ENCODE measurements at places on chromosomes 6 and 20. TPM values are rescaled to one million over a fixed set of nuclear protein-coding genes. Genes with fewer than 3 reads are reported as not detected.

SLC2A4RG gene
- 50.5 TPM for total RNA-seq

DACT2 gene
- 2.4 TPM for total RNA-seq

SAMD5 gene
- 8.7 TPM for total RNA-seq

BCL2L1 gene
- total RNA-seq: 126 TPM

GRCh38 chr20:62120990-62121775 lies 1.1 kb upstream of the LSM14B start:
- no peak for DNase-seq

DNA sequence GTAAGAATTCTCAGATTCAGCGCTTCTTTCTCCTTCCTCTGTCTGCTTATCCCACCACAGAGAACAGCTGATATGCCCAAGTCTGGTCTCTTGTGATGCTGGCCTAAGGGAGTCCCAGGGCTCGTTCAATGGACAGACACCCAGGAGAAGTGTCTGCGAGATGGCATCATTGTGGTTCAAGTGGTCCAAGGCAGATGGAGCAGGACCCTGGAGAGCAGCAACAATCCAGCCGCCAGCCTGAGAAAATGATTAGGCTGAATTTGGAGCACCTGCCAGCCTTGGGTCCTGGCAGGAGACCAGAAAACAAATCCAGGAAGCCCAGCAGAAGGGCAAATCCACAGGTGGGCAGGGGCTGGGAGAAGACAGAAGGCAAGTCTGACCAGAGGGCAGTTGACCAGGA lies 145.8 kb downstream of the PTPRT start:
- no peak for DNase-seq

- no peak for DNase-seq
Measured at GRCh38 chr6:107144666-107145065, 29.4 kb upstream of the BEND3 start.

GRCh38 chr20:47733892-47734291 lies 51.4 kb downstream of the SULF2 start:
- DNase-seq: no peak

- no peak for DNase-seq
Measured at GRCh38 chr6:5167501-5167900, 82.4 kb downstream of the PPP1R3G start.

Data from lower lobe of right lung (tissue), 2 donors.